ENCODE measurements at places on chromosomes 12 and 14.

GRCh38 chr14:50936016-50936340 lies 8.3 kb downstream of the PYGL start:
- no peak for DNase-seq

DNA sequence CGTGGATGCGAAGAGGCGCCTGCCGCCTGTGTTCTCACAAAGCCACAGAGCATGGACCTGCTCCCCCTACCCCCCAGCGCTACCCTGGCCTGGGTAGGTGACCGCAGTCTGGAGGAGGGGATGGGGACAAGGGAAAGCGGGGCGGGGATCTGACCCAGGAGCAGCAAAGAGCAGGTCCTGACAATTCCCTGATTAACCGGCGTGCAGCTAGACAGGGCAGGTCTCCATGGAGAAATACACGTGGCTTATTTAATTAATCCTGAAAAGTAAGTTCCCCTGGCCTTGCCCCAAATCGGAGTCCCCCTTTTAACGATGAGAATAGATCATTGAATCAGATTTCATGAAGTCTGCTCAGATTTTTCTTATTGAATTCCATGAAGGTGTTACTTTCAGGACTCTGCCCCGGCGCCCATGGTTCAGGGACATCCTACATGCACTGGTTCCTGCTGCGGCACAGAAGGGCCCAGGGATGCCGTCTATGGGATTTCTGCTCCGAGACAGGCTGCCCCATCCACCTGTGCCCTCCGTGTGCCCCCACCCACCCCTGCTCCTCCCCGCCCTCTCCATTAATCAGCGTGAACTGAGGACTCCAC lies 251.0 kb upstream of the SFSWAP start:
- DNase-seq: no peak

DNA sequence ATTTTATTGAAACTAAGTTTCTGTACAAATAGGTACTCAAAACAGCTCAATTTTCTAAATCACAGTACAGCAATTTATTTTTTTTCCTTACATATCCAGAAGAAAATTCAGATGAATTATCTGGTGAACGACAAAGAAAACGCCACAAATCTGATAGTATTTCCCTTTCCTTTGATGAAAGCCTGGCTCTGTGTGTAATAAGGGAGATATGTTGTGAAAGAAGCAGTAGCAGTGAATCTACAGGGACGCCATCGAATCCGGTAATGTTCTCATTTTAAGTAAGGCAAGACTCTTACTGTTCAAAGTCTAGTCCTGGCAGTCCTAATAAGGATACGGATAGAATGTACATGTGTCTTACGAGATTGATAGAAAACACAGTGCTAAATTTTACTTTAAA lies 20.7 kb downstream of the MDM2 start:
- DNase-seq: no peak

DNA sequence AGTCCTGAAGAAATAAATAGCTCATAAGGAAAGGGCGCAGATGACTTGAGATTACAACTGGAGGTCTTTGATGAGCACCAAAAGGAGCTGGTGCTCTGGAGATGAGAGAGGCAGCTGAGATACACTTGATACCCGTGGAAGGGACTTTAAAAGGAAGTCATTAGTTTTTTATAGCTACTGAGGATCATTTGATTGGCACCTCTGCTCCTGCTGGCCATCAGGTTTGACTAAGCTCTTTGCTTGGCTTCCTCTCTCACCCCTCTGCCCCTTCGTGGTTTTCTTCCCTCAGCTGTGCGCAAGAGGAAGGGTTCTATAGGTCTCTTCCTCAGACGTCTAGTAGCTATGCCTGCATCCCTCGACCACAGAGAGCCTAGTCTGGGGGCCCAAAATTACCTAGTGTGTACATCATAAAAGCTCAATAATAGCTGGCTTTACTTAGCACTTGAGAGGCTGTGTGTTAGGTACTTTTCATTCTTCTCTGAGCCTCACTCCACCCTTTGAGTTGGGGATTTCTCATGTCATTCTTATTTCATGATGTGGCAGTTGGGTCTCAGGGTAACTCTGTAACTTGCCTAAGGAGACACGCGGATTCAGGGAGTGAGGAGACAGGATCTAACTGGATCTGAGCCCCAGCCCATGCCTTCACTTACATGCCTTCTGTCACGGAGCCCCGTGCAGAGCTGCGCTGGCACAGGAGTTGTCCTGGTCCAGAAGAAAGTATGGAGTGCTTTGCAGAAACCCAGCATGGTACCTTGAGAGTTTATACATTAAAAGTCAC lies 68.4 kb upstream of the ASPG start:
- no peak for DNase-seq

DNA sequence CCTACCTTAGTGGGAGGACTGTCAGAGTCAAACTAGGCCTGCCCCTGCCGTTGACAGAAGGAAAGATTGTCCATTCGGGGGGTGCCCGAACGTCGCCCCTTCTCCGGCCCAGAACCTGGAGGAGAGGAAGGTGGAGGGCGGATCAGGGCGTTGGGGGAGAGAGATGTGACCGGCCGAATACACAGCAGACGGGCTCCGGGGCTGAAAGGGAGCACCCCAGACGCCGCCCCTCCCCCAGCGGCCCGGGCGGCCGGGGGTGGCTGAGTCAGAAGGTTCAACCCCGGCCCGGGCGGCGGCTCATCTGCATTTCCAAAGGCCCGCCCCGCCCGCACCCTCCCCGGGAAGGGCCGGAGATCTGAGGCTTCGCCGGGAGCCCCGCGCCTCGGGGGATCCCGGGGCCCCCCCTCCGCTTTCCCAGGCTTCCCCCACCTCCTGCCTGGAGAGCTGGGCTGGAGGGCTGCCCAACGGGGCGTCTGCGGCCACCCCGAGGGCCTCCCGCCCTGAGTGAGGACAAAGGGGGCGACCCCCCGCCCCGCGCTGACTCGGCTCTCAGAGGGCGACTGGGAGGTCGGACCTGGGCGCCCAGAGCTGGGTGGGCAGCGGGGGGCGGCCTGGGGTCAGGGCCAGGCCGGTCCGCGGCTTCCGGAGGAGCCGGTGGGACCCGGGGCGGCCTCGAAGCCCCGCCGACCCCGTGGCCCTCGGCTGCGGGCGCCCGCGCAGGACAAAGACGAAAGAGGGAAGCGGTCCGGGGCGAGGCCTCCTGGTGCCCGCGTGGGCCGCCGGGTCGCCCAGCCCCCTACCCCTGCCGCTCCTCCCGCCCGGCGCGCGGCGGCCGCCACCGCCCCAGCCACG lies 3.7 kb upstream of the SETD1B start:
- DNase-seq: no peak

DNA sequence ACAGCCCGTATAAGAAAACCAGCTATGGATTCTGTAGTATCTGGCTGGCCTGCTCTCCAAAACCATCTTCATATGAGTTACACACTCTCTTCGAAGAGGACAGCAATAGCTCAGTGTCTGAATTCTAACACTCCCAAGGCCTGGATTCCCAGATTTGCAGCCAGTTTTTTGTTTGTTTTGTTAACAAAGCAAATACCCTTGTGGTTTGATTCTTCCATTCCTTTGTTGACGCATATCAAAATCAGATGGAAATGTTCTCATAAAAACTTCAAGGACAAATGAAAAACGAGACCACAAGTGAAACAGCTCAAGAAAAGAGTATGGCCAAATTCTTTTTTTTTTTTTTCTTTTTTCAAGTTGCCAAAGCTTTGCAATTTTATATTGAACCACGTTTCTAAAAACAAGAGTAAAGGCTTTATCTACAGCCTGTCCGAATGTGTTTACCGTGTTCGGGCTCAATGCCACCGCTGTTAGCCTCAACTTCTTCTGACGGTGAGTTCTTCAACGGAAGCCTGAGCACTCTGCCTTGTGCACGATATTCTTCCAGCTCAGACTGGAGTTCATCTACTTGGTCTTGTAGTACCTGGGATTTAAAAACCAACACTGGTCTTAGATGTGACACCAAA lies 67.5 kb downstream of the NIN start:
- no peak for DNase-seq

DNA sequence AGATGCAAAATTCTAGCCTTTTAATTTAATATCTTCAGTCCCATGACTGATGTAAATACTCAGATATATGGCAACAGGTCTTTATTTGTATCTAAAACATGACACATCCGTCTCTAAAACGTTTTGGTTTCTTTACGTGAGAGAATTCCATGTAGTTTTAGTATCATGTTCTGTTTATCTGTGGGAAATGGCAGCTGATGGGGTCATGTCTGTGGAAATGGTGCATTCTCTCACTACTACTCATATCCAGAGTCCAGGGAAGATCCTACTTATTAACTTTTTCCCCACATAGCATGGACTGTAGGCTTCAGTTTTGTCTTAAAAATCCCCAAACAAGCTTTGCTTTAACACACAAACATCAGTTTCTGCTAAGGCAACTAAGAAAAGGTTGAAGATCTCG lies 53.8 kb downstream of the SPTLC2 start:
- no peak for DNase-seq

- DNase-seq: no peak
Observed at GRCh38 chr12:257521-258321, 4.9 kb downstream of the SLC6A13 start.

DNA sequence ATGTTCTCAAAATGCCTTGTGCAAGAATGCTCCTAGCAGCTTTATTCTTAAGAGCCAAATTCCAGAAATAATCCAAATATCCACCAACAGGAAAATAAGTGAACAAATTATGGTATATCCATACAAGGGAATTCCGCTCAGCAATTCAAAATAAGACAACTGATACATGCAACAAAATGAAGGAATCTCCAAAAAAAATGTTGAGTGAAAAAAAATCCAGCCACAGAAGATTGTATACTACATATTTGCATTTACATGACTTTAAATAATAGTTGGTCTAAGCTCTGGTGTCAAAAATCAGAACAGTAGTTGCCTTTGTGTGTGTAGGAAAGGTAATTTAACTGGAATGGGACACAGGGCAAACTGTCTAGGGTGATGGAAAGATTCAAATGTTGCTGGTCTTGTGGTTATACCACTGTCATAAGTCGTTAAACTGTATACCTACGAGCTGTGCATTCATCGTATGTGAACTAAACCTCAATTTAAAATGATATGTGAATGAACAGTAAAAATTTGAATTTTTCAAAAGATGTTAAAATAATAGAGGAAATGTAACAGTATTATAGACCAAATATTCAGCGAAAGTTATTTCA lies 3.2 kb downstream of the CD69 start:
- no peak for DNase-seq
